ENCODE measurements at places on chromosomes 12 and 14.

DNA sequence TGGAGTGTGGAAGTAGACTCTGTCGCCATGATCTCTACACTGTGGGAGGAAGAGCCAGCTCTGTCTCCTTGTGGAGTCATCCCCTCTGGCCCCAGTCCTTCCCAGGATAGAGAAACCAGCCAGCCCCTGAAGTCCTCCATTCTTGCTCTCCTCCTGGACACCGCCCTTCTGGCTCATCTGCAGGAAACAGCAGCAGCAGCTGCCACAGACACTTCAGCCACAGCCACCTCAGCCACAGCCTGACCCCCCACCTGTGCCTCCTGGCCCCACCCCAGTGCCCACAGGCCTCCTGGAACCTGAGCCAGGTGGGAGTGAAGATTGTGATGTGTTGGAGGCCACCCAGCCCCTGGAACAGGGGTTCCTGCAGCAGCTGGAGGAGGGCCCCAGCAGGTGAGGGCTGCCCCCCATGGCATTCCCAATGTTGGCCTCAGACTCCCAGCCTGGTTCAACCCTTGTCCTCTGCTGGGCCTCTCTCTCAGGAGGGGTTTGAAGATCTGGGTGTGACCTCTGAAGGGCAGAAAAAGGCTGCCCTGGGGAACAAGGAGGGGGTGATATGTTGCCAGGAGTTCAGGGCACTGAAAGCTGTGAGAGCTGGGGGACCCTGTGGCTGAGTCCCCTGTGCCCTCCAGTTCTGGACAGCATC, 10.5 kb downstream of the PRPF40B start:
- no peak for DNase-seq

DNA sequence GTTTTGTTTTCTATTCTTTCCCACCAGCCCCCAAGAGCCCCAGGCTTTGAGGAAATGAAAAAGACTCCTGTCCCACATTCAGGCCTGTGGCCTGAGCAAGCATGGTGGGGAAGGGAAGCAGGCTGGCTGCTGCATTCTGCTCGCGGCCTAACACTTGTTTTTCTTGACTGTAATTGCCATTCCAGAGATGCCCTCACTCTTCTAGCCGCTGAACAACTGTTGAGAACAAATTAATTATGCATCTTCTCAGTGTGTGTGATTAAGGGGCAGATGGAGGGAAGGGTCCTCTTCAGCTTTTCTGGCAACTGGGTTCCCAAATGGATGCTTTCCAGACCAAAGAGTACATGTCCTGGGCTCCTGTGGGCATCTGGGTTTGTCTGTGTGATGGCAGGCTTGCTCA, 43.3 kb downstream of the ADCK1 start:
- no peak for DNase-seq

- DNase-seq, result no peak
Measured at GRCh38 chr12:66803930-66804329, 125.1 kb upstream of the GRIP1 start.

GRCh38 chr14:92987148-92987570, 64.2 kb downstream of the CHGA start:
- no peak for DNase-seq

DNA sequence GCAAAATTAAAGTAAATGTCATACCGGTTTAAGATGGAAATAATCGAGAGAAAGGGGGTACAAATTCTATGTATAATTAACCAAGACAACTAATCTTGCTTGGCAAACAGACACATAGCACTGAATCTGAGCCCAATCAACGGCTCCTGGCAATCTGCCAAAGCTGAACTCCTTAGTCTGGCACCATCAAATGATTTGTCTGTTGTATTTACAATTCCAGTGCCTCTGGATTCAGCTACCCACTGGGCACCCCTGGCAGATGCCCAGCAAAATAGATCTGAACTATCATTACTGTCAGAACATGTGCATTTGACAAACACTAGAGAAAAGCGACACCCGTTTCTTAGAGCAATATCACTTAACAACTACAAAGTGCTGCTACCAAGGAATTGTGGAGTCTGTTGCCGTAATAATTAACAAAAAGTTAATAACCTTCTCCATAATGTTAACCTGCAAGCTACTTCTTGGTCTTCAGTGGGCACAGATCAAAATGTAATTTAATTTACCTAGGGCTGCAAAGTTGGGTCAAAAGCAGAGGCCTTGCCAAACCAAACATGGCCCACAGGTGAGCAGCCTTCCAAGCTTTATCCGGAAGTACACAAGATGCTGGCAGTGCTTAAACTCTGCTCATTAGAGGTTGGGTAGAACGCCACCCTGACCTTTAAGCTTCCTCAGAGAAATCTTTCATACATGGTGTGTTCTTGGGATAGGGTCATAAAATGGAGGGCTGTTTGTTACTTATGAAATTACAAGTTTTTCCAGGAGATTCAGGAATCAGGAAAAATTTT, 7.6 kb downstream of the EGLN3 start:
- DNase-seq, result no peak

DNA sequence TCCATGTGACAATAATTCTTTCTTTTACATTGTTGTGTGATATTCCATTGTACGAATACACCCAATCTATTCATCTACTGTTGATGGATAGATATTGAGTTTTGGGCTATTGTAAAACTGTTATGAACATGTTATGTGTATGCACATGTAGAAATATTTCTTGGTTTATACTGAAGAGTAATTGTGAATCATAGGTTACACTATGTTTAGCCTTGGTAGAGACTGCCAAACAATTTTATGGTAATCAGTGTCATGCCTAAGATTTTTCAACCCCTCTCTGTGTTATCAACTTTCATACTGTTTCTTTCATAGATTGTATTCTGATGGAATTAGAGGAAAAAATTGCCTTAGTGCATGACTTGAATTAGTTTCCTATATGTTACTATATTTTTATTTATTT, 39.5 kb downstream of the FRMD6 start:
- no peak for DNase-seq

- no peak for DNase-seq
Measured at GRCh38 chr14:32225378-32225920, 22.4 kb upstream of the RNU6-8 start.

GRCh38 chr14:94051115-94051514, 25.0 kb downstream of the OTUB2 start:
- DNase-seq, result no peak

DNA sequence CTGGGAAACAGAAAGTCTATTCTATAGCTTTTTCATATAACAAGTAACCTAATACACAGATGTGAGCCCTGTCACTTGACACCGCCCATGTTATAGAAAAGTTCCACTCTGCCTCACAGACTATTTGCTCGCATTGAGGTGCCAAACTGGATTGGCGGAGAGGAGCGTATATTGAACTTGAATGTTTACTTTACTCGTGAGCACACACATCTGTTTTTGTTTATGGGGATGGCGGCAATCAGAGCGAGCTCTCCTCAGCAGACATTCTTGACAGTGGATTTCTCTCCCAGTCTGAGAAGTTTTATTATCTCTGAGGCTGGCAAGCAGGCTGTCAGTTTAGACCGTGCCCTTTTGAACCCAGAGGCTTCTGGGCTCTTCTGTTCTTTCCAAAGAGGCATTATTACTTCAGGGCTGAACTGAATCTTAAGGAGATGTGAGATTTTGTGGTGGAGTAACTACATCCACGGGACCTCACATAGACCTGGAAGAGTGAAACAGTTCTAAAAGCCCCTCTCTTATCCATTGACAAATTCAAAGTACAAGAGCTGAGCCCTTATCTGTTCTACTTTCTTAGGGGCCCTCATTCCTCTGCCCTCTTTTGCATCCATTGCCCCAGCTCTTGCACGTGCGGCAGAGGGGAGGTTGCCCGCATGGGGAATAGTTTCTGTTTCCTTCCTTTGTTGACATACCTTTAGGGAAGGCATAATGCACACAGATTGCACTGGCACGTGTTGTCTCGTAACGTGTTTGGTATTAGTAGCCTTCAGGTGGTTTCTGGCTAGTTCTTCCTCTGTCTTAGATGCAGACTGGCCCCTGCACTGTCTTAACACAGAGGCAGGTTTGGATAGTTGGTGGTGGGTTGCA, 68.2 kb downstream of the DRAM1 start:
- no peak for DNase-seq

DNA sequence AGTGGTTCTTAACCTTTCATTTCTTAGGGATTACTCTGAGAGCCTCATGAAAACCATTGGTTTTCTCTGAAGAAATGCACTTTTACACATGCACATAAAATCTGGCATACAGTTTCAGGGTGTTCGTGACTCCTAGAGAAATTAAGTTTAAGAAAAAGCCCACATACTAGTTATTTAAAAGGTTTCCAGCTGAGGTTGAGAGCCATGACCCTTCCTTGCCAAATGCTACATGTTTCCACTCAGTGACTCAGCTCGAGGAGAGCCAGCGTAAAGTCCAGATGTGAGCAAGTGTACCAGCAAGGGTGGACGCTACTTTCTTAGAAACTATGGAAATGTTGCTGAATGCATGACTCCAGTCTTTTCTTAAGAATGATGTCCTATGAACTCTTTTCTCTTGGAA, 42.7 kb upstream of the FLRT2 start:
- DNase-seq, result no peak

DNA sequence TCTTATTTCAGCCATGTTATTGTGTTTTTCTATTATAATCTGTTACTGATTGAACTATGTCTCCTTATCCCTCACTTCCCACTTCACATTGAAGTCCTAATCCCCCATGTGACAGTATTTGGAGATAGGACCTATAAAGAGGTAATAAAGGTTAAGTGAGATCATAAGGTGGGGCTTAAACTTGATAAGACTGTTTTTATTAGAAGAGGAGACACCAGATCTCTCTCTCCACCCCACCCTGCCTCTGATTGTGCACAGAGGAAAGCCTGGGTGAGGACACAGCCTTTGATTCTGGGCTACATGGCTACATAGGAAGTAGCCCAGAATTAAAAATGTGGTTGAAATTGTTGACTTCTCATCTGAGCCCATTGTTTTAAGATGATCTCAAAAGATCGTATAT, 414.7 kb downstream of the SLC16A7 start:
- no peak for DNase-seq

DNA sequence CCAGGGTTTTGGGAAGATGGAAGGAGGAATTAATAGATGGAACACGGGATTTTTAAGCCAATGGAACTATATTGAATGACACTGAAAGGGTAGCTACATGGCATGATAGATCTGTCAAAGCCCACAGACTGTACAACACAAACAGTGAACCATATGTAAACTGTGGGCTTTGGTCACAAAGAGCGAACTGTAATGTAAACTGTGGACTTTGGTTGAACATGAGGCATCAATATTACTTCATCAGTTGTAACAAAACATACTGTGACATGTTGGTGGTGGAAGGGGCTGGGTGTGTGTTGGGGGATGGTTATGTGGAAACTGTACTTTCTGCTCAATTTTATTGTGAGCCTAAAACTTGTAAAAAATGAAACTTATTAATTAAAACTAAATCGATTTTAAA, 210.6 kb upstream of the HMGA2 start:
- DNase-seq, result no peak

DNA sequence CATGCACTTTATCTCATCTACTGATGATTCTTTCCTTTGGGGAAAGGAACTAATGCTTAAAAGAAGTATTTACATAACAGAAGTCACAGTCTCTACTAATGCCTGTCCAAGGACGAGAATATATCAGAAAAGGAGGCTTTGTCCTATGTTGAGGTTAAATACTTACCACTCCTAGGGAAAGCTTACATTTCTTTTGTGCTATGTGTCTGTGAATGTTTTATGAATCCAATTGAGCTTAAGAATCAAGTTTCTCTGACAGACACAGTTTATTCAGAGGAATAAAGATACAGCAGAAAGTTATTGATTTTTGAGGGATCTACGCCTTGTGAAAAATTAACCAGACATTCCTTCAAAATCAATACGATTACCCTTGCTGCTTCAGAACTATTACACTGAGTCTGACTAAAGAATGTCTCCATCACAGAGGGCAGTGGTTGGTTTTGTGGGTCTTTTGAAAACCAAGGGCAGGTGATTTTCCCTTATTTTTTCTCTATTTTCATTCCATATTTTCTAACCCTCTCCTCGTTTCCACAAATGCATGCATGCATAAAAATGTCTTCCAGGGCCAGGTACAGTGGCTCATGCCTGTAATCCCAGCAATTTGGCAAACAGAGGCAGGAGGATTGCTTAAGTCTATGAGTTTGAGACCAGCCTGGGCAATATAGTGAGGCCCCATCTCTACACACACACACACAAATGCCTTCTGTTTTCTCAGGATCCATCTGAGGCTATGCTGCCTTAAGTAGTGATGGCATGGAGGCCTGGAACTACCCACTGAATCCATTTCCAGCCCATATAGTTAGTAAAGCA, 1095.1 kb downstream of the GALC start:
- no peak for DNase-seq

DNA sequence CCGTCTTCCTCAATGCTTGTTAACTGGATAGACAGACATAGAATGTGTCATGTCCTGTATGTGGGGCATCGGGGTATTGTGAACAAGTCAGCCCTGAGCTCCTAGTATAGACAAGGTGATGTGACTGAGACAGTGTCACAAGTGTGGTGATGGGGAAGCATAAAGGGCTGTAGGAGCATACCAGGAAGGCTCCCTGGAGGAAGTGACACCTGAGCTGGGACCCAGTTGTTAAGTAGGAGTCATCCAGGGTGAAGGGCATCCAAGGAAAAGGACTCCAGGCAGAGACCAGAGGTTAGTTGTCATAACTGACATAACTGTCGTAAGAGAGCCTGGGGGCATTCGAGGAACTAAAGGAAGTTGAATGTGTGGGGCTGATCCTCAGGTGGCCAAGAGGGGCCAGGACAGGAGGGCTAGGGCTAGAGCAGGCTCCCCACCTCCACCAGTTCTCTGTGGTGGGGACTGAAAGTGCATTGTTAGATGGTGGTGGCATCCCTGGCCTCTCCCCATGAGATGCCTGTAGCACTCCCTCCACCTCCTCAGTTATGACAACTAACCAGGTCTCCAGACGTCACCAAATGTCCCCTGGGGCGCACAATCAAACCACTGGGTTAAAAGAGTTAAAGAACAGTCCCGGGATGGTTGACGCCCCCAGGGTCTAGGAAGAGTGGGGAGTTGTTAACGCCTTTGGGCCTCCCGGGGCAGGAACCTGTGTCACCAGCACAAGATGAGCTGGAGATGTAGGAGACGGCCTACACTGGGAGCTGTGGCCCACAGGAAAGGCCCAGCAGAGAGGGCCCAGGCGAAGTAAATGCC, 2.4 kb downstream of the FICD start:
- DNase-seq, result no peak

- no peak for DNase-seq
Measured at GRCh38 chr14:76832503-76832988, 6.3 kb downstream of the LRRC74A start.

- no peak for DNase-seq
Measured at GRCh38 chr12:19988948-19989347, 379.4 kb upstream of the PDE3A start.

DNA sequence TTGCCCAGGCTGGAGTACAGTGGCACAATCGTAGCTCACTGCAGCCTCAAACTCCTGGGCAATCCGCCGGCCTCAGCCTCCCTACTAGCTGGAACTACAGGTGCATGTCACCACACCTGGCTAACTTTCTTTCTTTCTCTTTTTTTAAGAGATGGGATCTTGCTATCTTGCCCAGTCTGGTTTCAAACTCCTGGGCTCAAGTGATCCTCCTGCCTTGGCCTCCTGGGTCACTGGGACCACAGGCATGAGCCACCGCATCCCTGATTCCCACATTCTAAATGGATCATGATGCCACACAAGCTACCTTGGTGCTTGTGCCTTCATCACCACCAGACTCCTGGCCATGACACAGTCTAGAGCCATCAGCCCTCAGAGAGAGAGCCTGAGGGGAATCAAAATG, 43.8 kb downstream of the PRKAB1 start:
- DNase-seq, result no peak

Data from GM20000 (cell line).